ENCODE measurements at places on chromosomes 1 and 21. TPM values are rescaled to one million over a fixed set of nuclear protein-coding genes. Genes with fewer than 3 reads are reported as not detected.

DNA sequence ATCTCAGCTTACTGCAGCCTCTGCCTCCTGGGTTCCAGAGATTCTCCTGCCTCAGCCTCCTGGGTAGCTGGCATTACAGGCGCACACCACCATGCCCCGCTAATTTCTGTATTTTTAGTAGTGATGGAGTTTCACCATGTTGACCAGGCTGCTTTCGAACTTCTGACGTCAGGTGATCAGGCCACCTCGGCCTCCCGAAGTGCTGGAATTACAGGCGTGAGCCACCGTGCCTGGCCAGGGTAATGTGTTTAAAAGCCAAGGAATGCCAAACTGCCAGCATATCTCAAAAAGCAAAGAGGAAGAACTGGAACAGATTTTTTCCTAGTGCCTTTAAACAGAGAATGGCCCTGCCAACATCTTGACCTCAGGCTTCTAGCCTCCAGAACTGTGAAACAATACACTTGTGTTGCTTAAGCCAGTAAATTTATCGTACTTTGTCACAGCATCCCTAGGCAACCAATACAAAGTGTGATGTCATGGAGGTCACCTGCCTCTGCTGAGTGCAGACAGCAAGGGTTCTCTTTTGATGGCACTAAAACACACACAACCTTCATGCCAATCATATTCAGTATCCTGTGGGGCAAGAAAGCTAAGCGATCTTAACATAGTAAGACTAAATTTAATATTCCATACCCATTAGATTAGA is 858.3 kb upstream of the TMPRSS15 start:
- H3K27ac ChIP-seq, result no peak overlapping the region
- H3K36me3 ChIP-seq, result no peaks in the 10 kb centered on the region
- no peak overlapping the region for H3K4me3 ChIP-seq
- no peak for DNase-seq
- no peaks in the 10 kb centered on the region for H3K27me3 ChIP-seq

DNA sequence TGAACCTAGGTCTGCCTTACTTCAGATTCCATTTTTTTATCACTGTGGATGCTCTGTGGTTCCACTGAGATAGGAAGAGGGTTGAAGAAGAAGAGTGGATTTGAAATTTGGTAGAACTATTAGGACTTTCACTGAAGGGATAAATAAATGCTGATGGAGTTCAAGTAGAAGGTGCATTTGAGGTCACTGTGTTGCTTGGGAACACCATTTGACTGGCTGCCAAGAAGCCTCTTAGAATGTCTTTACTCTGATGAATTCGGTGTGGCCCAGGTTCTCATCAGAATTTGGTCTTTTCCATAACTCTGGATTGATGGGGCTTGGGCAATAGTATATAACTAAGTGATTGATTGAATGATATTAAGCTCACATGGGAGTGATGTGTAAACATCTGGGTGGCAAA is 11.9 kb downstream of the XPR1 start:
- no peak overlapping the region for H3K27ac ChIP-seq
- no peak overlapping the region for H3K4me3 ChIP-seq
- no peaks in the 10 kb centered on the region for H3K27me3 ChIP-seq
- H3K36me3 ChIP-seq, result no peaks in the 10 kb centered on the region
- DNase-seq, result no peak
- no peaks in the 10 kb centered on the region for H3K4me1 ChIP-seq

- no peak overlapping the region for H3K4me3 ChIP-seq
- no peak overlapping the region for H3K27ac ChIP-seq
- no peaks in the 10 kb centered on the region for H3K27me3 ChIP-seq
- DNase-seq, result no peak
- no peaks in the 10 kb centered on the region for H3K36me3 ChIP-seq
- no peaks in the 10 kb centered on the region for H3K4me1 ChIP-seq
Observed at GRCh38 chr1:81323862-81324261, 476.9 kb upstream of the ADGRL2 start.

Gene TNFSF18
- not detected for total RNA-seq

DNA sequence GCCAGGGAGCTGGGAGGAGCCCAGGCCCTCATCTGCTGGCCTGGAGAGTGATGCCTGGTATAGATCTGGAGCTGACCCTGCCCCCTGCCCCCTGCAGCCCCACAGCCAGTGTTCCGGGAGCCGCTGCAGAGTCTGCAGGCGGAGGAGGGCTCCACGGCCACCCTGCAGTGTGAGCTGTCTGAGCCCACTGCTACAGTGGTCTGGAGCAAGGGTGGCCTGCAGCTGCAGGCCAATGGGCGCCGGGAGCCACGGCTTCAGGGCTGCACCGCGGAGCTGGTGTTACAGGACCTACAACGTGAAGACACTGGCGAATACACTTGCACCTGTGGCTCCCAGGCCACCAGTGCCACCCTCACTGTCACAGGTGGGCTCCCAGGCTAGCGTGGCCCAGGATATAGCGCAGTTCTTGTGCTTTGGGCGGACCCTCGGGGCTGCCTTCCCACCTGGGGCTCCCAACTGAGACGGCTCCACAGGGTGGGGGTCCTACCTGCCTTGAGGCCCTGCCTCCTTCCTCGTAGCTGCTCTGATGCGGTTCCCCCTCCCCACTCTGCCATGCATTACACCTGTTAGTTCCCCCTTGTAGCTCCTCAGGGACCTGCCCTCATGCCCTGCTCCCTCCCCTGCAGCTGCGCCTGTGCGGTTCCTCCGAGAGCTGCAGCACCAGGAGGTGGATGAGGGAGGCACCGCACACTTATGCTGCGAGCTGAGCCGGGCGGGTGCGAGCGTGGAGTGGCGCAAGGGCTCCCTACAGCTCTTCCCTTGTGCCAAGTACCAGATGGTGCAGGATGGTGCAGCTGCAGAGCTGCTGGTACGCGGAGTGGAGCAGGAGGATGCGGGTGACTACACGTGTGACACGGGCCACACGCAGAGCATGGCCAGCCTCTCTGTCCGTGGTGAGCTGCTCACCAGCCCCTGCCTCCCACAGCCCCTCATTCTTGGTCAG is 98.7 kb downstream of the OBSCN start:
- no peaks in the 10 kb centered on the region for H3K36me3 ChIP-seq
- no peak for DNase-seq
- no peaks in the 10 kb centered on the region for H3K27me3 ChIP-seq
- no peak overlapping the region for H3K4me3 ChIP-seq
- H3K27ac ChIP-seq, result no peak overlapping the region

Gene RGS16
- 2.5 TPM for total RNA-seq

Data from ovary (tissue), 10 donors.